SK-N-DZ (cell line): ENCODE measurements at places on chromosomes 16 and 17.

DNA sequence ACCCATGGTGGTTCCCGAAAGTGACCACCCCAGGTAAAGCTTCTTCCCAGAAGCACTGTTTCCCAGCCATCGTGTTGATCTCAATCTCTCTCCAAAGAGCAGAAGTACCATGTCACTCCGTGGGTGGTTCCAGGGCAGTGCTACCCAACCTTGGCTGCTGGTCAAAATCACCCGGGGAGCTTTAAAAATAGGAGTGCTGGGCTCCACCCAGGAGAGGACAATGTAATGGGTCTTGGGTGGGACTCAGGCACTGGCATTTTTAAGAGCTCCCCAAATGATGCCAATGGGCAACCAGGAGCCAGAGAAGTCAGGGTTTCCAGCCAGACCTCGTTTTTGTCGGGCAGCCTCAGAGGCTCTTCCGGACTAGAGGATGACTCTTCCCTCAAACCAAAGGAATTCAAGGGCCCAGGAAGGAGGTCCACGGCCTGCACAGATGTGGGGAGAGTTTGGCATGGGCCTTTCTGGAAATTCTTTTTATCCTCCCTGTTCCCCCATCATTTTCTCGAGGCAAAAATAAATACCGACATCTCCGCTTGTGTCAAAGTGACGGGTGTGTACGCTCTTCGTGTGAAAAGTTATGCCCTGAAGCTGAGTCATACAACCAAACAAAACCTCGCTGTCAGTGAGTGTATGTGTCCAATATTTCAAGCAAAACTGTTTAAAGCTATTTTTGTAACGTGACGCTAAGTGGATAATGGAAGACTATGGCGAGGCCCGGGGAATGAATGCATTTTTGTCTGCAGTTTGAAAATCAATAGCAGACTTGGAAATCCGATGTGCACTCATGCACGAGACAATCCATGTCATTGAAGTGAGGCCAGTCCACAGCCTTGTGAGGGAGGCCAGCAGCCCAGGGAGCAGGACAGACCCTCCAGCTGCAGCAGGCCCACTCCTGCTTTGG is 364.1 kb downstream of the FOXL1 start:
- DNase-seq, result no peak

DNA sequence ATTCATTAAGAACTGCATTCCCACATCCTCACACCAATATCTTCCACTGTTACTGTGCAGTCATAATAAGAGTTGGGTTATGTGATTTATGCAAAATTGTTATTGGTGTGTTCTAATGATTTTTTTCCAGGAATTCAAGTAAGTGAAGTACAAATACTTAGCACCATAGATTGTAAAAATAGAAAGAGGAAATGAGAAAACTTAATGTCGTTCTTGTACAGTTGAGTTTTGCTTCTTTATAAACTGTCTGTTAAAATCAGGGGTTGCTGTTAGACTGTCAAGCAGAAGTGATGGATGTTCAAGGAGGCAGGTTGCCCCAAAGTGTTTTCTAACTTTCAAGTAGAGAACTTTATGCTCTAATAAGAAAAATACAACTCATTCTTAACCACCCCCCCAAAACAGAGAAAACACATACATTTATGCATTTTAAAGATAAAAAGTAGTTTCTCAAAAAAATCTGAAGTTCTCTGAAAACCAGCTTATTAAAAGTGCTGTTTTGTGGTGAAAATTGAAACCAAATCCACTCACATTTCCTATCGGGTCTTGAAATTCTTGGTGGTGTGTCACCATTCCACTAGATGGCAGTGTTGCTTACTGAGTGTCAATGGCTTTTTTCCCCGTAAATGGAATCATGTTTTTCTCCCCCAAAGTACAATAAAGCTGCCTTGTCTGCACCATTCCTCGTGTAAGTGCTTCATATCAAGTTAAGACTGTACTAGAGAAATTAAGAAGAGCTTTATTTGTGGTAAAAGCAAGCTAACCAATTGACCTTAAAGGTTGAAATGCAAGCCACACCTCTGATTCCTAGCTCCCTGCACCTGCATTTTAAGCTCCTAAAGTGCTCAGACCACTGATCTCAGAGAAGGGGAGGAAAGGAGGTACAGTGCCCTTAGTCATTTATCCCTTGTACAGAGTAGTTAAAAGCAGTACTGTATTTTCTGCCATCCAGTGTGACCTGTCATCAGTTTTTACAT is 4.7 kb upstream of the IGSF6 start:
- DNase-seq, result peak; percentile 53

DNA sequence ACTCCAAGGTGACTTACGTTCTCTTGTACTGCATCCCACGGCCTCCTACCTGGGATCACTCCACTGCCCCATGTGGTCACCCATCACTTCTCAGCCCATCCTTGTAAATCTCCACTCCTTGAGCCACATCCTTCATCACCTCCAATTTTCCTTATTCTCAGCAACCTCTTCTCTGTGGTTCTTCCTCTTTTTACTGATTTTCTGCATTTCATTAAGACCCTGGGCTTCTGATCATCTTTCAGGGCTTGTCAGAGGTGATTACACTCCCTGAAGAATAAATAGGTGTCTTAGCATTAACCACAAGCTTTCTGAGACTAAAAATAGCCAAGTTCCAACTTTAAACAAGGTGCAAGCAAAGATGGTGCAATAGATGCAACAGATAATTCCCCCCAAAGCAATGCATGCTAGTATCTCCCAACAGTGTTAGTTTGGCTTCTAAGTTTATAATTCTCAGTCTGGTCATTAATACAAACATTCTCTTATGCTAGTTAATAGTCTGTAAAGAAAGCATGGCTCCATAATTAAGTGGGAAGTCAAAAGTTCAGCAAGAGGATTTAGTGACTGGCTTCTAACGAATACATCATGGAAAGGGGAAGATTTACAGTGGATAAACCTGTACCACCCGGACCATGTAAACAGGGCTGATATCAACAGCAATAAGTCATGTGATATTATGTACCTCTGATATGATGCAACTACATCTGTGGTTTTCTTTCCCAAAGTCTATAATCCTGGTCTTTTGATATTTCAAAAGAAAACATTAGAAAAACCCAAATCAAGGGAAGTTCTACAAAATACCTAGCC is 47.4 kb upstream of the FOXJ1 start:
- no peak for DNase-seq

DNA sequence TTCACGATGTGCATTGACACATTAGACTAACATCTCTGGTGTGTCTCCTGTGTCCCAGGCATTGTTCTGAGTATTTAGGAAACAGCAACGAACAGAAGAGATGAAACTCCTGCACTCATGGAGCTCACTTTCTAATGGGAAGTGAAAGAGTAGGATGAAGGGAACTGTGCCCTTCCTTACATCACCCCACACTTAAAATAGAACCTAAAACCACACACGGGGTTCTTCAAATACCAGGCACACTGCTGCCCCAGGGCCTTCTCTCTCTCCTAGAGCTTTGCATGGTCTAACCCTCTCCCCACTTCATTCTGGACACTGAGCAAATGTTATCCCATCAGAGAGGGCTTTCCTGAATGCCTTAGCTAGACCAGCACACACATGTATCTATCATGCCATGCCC is 33.7 kb downstream of the TRIM25 start:
- no peak for DNase-seq

GRCh38 chr17:62816282-62816839 is 8.2 kb upstream of the MARCHF10 start:
- DNase-seq, result no peak

DNA sequence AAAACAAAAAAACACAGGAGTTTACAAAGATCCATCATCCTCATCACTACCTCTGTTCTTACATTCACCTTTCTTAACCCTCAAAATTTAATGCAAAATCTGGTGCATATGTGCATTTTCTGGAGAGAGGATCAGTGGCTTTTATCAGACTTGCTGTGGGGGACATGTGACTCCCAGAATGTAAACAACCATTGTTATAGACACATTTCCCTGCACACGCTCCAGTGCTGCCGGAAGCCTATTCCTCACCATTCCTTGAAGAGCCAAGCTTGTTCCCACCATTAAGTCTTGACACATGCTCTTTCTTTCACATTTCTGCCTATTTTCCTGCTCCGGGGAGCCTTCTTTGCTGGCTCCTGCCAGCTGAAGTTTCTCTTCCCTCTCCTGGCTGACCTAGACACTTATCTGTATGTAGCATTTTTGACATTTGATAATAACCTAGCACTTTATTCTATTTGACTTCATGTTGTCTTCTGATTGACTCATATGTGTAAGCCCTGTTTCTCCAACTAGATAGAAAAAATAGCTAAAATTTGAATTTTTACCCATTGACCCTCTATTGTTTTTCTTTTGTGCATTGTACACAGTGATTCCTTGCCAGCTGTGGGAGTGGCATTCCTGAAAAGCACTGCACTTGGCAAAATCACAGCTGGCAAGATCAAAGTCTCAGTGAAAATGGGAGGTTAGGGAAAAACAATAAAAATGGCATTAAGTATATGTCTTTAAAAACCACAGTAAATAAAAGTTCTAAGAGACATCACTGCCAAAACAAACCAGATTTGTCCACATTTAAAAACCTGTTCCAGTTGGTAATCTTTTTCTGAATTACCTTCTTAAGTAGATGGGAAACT is 76.8 kb upstream of the CIBAR2 start:
- no peak for DNase-seq

- DNase-seq, result no peak
These were observed 6.2 kb downstream of the CRISPLD2 start for GRCh38 chr16:84825896-84826557.

- DNase-seq, result no peak
These were observed 7.2 kb upstream of the METTL9 start for GRCh38 chr16:21592191-21592590.

- DNase-seq, result no peak
These were observed 431.5 kb upstream of the KIF2B start for GRCh38 chr17:53391197-53391596.

DNA sequence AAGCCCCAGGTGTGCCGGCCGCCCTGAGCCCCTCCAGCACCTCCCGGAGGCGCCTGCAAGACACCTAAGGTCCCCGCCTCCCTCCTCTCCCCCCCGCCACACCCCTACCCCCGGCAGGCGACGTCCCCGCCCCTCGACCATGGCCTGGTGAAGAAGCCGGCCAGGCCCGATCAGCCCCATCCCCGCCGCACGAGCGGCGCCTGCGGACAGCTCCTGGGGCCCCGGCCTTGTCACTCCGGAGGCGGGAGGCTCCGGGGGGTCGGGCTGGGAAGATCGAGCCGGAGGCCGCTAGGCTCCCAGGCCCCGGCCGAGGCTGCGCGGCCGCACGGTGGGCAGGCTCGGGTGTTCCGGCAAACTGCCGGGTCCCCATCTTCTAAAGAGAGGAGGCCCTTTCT is 405 bp upstream of the ACE start:
- peak; percentile 51 for DNase-seq

DNA sequence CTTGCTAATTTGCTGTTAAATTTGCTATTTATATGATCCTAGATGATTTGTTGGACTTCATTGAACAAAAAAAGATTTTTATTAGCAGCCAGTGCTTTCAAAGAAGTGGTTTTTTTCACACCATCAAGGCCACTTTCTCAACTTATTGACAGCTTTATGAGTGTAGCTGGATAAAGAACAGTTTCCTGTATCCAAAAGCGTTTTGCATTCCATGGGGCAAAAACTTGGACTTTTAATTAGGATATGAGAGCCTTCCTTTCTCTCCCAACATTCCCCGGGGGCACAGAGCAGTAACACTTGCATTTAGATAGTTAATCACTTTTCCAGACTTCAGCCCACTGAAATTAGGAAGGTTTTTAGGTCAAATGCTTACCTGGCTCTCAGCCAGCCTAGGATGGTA is 177.1 kb upstream of the ELAC2 start:
- no peak for DNase-seq

DNA sequence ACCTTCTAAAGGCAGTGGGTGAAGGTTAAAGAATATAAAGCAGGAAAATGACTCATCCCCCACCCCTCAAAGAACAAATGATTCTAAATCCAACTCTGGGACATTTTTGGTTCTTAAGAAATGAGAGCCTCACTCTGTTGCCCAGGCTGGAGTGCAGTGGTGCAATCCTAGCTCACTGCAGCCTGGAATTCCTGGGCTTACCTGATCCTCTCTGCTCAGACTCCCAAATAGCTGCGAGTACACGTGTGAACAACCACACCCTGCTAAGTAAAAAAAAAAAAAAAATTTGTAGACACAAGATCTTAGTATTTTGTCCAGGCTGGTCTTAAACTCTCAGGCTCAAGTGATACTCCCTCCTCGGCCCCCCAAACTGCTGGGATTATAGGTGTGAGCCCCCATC is 298.8 kb upstream of the MAF start:
- no peak for DNase-seq

- no peak for DNase-seq
These were observed 83.2 kb downstream of the C16orf78 start for GRCh38 chr16:49456763-49457162.
